ENCODE measurements at places on chromosomes 3 and 15.
A peak's percentile ranks its signal among the peaks of the same experiment; 100 is the strongest.

GRCh38 chr3:188827576-188827975 lies 344.2 kb upstream of the TPRG1 start:
- no peak for DNase-seq

DNA sequence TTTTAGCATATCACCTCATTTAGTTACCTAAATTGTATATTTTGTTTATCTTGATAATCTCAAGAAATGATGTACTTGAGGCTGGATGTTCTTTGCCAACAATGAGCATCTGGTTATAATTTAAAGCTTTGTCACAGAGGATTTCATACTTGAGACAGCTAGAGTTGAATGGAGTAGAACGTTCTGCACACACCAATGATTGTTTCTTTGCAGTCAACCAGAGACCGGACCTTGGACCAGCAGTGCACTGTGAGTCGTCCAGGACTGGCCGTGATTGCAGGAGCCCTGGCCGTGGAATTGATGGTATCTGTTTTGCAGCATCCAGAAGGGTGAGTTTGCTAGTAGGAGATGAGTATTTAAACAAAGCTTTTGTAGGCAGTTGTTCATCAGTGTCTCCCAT lies 90.4 kb downstream of the ATG7 start:
- DNase-seq = no peak

GRCh38 chr3:41872157-41872556 lies 89.7 kb downstream of the ULK4 start:
- no peak for DNase-seq

DNA sequence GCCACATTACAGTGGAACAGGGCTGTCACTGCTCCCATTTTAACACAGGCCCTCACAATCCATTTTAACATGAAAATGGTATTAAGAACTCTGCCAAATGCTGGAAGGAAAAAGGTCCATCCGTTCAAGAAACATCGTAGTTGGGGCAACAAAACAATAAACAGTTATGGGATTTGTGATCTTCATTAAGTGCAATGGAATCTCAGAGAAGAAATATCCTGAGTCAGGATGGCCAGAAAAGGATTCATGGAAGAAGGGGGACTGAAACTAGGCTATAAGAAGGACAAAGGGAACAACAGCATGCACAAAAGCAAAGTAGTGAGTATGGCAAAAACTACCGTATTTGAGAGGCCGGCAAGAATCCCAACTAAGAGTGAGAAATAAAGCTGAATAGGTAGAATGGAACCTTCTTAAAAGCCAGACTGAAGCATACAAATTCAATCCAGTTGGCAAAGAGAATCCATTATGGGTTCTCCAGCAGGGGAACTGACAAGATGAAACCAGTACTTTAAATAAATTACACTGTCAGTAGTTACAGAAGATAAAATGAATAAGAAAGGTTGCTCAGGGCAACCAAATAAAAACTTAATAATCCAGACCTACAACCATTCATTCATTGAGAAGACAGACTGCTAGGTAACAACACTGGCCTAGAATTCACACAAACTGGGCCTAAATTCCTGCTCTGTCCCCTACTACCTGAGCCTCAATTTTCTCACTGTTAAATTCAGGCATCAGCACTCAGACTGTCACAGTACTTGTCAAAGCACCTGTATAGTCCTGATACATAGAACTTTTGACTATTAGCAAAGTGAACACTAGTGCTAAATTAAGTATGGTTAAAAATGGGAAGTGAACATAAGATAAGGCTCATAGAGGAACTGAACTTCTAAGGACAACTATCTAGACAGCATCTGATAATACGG lies 6.3 kb downstream of the TBL1XR1 start:
- DNase-seq = peak; percentile 20

GRCh38 chr3:178313716-178314115 lies 222.5 kb upstream of the KCNMB2 start:
- no peak for DNase-seq

DNA sequence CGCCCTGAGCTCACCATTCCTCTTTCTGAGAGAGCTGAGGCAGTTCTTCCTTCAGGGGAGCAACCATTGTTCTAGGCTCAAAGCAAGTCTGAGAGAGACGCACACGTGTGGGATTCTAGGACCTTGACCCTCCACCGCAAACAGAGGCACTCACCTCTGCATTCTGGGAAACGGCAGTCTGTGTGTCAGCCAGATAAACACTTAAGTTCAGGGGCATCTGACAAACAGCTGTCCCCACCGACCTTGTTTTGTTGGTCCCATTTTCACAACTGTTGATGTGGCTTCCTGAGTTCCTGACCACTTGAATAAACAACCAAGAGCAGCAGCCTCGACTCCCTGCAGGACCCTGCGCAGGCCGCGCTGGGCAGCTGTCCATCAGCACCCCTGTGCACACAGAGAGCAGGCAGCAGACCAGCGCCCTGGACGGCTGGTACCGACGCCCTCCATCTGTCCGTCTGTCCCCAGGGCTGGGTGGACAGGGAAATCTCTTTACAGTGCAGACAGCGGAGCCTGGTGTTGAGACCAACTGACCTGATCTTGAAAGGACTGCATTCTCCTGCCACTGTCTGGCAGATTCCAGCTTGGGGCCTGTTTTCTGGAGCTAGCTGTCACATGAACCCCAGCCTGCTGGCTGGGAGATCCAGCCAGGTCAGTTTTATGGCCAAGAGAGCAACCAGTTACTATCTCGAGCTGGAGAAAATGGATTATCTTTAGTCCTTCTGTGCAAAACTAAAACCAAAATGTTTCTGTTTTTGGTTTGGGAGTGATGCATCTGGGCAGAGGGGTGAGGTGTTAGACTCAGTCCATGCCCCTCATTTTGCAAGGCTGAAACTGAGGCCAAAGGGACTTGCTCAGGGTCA lies 64.2 kb downstream of the FAM43A start:
- DNase-seq = peak; percentile 38

DNA sequence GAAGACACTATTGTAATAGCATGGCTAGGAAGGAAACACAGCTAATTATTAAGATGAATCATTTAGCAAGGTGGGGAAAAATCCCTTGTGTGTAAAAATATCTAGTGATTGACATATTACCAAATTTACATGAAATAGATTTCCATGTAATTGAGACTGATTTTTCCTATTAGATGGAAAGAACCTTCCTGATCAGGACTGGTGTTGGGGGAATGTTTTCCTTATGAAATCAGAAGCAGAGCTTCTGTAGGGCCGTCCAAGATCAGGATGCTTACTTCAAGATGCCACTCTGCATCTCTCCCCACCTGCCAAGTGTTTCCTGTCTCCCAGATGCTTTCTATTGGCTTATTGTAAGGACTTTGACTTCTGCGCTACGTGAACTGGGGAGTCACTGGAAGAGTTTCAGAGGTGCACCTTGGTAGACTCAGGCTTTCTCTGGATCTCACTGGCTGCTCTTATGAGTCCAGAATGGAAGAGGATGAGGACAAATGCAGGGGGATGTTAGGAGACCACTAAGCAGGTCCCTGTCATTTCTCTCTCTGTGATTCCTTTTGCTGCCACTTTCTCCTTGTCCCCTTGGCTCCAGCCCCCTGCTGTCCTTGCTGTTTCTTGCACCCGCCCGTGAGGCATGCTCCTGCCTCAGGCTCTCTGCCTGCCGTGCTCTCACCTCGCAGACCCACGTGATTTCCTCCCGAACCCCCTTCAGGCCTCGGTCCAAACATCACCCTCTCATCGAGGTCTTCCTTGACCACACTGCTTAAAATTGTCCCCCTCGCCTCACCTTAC lies 30.1 kb downstream of the BTD start:
- DNase-seq = no peak

DNA sequence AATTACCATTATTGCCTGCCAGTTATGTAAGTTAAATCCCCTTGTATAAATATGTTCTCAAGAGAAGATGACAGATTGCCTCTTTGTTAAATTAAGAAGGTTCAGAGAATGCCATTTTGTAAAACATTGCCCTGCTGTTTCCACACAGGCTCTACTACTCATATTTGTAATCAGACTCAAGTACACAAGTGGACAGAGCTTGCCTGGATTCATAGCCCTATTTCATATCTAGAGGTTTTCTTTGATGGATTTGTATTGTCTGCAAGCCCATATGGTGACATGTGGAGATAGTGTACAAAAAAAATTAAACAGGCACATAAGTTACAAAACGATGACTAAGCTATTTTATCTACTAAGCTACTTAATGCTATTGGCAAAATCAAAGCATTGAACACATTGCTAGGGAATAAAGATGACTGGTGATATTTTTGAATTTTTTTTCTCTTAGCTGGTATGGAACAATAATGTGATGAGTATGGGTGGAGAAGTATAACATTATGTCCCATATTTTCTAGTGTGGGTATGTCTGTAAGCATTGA lies 1286.6 kb upstream of the ALCAM start:
- peak; percentile 9 for DNase-seq

DNA sequence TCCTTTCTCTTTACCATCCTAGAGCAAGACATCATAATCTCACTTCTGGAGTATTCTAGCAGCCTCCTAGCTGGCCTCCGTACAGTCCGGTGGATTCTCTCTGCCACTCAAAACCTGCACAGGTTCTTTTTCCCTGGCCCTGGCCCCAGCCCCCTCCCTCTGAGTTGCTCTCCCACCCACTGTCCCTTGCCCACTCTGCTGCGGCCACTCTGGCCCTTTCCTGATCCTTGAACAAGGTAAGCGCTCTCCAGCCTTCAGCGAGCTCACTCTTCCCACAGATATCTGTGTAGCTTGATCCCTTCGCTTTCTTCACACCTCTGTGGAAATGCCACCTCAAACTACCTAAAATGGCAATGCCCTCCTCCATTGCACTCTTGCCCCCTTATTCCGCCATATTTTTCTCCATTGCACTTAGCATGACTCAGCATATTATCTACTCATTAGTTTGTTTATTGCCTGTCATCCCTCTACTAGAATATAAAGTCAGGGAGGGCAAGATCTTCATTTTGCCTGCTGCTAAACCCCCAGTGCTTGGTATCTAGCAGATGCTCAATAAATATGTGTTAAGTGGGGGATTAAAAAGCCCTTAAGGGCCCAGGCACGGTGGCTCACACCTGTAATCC lies 65.6 kb upstream of the ATP13A3 start:
- DNase-seq = no peak

GRCh38 chr3:124498891-124499290 lies 231.4 kb upstream of the UMPS start:
- DNase-seq = no peak

DNA sequence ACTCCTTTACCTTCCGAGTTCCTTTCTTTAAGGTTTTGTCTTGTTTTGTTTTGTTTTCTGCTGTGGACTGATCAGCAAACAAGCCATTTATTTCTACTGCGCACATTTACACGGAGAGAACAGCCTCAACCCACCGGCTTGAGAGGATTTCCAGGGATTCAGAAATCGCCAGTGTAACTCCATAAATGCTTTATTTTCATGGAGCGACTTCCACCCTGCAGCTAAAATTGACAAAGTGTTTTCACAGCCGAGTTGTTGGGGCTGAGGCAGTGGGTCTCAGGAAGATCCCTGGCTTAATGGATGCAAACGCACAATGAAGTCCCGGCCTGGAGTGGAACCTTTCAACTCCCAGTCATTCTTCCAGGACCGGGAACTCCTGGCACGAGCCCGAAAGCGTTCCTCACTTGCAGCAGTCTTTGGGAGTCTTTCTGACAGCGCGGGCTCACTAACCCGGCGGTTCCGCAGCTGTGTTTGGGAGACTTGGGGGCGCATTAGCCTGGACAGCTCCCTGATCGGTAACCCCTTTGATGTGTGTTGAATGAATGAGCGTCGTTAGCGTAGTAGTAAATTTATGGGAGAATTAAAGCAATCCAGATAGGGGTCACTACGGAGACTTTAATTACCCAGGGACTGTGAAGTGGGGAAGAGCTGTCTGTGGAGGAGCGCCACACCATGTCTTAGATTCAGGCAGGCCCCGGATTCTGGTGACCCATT lies 785 bp upstream of the MYRIP start:
- DNase-seq = peak; percentile 73

GRCh38 chr3:61685755-61686154 lies 124.4 kb downstream of the PTPRG start:
- peak; percentile 84 for DNase-seq

GRCh38 chr3:177446165-177446601 lies 248.9 kb upstream of the TBL1XR1 start:
- DNase-seq = no peak

- peak; percentile 3 for DNase-seq
Measured at GRCh38 chr15:71646767-71647486, 163.4 kb upstream of the NR2E3 start.

- no peak for DNase-seq
Measured at GRCh38 chr3:18732474-18732873, 307.3 kb upstream of the SATB1 start.

- DNase-seq = no peak
Measured at GRCh38 chr3:72517336-72517735, 330.9 kb downstream of the SHQ1 start.

DNA sequence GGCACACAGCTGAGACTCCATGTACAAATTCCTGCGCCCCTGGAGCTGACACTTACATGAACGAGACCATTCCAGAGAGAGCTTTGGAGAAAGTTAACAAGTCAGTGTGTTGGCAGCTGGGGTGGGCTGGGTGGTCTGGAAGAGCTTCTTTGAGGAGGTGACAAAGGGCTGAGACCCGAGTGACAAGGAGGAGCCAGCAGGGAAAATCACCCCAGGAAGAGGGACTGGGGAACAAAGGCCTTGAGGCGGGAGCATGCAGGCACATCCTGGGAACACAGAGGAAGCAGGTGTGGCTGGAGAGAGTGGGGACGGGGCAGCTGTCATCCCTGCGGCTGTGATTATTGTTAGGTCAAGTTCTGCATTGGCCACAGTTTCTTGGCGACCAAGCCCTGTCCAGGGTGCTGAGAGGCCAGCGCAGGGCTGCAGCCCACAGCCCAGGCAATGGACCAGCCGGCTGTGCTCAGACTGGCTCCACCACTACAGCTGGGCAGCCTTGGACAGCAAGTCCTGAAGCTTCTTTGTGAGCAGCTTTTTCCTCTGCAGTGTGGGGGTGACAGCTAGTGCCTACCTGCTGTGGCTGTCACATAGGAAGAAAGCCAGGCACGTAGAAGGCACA lies 34.2 kb upstream of the PRR23E start:
- peak; percentile 81 for DNase-seq

GRCh38 chr3:126733061-126733430 lies 29.0 kb downstream of the CHCHD6 start:
- no peak for DNase-seq

GRCh38 chr3:100019719-100020118 lies 94.6 kb downstream of the FILIP1L start:
- DNase-seq = no peak

DNA sequence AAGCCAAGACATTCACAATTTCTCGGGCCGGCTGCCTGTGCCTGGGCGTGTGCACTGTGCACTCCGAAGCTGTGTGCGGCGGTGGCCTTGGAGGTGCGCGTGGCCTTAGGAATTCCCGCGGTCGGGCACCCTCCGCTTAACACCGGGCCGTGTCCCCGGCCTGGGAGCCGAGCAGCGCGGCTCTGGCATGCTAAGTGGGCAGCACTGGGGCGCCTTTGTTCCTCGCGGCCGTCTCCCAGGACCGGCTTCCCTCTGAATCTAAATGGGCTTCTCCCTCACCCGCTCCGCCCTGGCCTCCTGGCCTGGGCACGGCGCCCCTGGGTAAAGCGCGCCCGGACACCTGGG lies 498 bp upstream of the ARNT2 start:
- DNase-seq = peak; percentile 53

DNA sequence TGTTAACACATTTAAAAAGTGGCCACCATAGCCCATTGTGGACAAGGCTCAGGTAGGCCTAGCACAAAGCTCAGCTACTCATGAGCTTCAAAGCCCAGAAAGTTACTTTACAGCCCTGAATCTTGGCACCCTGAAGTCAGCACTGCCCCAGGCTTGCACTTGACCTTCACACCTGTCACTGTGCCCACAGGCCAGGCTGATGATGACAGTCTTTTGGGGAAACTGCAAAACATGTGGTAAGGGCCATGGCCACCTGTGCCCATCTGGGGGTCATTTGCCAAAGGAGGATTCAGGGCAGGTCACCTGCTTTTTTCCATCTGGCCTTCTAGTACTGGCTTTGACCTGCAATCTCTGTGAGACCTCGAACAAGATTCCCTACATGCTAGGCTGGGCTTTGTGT lies 11.0 kb downstream of the CHDH start:
- DNase-seq = no peak
